ENCODE measurements at places on chromosomes 7 and 10. TPM values are rescaled to one million over a fixed set of nuclear protein-coding genes. Genes with fewer than 3 reads are reported as not detected.

DNA sequence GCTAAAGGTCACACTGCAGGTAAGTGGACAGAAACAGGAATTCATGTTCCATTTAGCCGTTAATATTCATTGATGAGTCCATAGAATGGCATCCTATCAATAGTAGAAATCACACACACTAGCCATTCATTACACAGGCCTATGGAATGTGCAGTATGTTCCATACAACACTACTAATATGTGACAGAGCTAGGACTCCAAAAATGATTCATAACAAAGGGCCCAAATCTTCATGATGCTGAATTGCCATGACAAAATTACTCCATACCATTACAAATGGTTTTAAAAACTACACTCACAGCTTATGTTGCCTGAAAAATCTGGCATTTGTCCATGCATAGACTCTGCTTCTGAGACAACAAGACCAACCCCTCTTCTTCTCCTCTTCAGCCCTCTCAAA is 549.1 kb downstream of the XPNPEP1 start:
- DNase-seq = no peak

GRCh38 chr10:114758331-114758730 is 63.2 kb upstream of the FHIP2A start:
- no peak for DNase-seq

The ATRNL1 gene
- total RNA-seq = 19.0 TPM

GRCh38 chr7:107944411-107945169 is 53.6 kb downstream of the DLD start:
- no peak for DNase-seq

DNA sequence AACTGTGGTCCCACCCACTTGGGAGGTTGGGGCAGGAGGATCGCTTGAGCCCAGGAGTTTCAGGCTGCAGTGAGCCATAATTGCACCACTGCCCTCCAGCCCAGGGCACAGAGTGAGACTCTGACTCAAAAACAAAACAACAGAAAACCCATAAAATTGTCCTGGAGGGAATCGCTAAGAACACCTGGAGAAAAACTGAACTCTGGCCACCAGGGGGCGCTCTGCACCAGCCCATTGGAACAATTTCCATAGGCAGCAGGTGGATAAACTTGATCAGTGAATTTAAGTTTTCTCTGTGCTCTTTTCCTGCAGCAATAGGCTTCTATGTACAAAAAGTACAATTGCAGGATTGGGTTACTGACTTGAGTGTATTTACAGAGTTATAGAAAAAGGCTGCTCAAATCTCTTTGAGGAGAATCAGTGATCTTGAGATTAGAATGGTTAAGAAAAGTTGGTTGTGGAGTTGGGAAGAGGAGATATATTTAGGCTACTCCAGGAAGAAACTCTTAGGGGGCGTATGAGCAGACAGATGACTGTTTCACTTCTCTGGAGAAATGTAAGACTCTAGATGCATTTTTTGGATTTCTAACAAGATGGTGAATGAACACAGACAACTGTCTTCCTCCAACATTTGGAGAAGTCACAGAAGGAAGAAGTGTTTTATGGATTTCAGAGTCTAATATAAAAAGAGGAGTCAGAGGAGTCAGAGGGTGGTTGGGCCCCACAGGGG is 274.9 kb upstream of the GALNT17 start:
- peak; percentile 86 for DNase-seq

DNA sequence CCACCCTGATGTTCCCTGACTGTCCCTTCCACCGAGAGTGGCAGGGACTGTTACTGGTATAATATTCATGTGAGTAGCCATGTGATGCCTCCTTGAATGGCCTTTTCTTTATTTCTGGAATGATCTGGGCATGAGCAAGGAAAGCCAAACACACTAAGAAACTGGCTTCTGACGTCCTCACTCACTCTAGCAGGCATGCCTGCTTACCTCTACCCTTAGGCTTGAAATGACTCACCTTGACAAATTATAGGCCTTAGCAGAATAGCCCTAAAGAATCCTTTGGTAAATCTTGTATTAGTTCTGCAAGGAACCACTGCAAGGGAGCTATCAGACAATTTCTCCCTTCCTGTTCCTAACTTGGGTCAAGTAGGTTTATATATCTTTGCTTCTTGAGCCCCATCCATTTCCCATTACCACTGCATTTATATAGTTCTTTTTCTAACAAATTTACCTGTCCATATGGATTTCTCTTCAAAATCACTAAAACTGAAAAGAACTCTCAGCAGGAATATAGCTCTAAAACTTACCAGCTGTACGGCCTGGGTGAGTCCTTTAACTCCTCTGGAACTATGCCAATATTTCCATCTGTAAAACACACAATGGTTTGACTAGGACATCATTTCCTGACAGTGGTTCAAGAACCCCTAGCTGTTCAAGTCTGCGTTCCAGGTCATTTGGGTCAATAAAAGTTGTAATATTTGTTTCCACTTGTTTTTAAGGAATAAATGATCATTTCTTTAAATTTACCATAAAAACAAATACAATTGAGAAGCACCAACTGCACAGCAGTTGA is 13.0 kb upstream of the NDUFA5 start:
- no peak for DNase-seq

- no peak for DNase-seq
Observed at GRCh38 chr10:8314486-8314885, 260.0 kb downstream of the GATA3 start.

The CDK14 gene
- total RNA-seq = 34.9 TPM

DNA sequence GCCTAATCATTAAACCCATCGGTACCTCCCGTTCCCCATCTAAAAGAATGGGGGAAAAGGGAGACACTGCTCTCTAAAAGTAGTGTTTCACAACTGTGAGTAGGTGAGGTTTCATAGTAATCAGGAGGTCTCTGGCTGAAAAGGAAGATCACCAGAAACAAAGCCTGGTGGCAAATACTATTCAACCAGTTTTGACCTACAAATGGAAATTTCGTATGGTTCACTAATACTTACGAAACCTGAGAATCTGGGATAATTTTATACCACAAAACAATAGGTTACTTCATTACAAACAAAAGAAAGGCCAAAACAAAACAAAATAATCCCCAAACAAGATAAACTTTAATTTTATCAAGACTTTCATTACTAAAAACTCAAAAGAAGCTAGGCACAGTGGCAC is 28.4 kb upstream of the ANLN start:
- no peak for DNase-seq

The CALHM3 gene
- not detected for total RNA-seq

The CDC14C gene
- total RNA-seq = not detected
